ENCODE measurements at places on chromosomes 11 and 22.

DNA sequence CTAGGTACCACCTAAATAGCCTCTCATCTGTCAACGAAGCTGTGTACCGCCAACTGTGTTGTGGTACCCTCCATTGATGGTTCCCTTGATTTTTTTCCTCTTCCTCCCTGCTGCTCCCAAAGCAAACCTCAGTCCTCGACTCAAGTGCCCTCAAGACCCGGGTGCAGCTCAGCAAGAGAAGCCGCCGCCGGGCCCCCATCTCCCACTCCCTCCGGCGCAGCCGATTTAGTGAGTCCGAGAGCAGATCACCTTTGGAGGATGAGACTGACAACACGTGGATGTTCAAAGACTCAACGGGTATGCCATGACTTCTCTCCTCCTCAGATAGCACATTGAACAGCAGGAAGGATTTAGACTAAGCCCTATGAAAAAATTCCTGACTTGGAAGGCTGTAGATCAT is 22.4 kb upstream of the CRYBB3 start:
- no peak for DNase-seq

DNA sequence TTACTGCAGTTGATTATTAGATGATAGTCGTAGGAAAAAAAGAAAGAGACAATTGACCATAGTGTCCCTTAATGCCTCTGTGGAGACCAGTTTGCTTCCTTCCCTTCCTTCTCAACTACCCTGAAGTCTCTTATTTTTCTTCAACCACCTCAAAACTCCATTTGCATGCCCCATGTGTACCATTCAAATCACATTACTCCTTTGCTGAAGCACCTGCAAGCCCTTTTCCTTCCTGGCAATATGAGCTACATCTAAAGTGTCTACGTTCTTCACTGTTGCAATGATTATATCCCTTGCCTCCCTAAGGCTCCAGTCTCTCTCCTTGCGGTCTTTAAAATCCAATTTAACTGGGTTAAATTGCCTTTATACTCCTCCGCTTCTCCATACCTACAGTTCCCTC is 867.4 kb upstream of the API5 start:
- no peak for DNase-seq

DNA sequence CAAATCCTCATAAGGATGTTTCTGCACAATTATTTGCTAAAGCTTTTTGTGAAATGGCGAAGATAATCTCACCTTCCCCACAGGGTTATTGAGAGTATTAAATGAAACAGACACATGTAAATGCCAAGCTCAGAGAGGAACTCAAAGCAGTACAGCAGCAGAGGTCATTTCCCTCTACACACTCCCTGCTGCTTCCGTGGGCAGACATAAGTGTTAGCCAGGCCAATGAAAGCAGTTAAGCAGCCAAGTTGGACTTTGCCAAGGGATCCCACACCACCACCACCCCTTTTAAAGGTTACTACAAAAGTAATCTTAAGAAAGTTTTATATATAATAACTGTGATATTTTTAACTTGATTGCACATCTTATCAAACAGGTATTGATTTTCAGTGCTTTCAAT is 4.0 kb upstream of the FAM111A start:
- no peak for DNase-seq

GRCh38 chr11:122098261-122098980 is 17.6 kb downstream of the BLID start:
- no peak for DNase-seq

- DNase-seq: no peak
These were observed 635 bp upstream of the GRK3 start for GRCh38 chr22:25563761-25564319.

DNA sequence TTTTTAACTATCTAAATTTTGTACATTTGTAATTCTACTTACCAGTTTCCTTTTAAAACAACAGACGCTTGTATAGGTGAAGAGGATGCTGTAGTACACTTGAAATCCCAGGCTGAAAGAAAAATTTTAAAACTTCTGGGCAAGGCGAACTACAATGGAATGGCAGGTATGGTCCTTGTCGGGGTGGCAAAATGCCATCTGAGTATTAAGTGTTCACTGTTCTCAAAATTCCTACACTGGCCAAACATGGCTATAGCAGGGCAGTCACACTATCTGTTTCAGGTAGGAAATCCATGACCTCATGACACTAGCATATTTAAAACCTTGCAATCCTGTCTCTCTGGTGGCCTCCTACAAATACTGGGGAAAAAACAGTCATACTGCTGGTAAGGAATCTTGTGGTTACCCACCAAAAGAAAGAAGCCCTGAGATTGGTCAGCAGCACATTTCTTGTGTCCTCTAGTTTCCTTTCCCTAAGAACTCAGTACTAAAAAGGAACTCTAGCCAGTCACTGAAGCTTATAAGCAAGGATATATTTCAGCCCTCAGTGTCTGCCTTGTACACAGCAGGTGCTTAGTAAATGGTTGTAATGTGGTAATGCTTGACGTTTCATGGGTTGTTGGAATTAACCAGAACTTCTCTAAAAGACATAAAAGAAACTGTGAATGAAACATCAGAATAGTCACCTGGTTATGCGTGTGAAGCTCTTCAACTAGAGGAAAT is 5.2 kb upstream of the ZC3H12C start:
- no peak for DNase-seq

- no peak for DNase-seq
These were observed 157.6 kb upstream of the BLID start for GRCh38 chr11:122273476-122274191.

GRCh38 chr11:83723999-83724398 is 437.8 kb upstream of the CCDC90B start:
- no peak for DNase-seq

DNA sequence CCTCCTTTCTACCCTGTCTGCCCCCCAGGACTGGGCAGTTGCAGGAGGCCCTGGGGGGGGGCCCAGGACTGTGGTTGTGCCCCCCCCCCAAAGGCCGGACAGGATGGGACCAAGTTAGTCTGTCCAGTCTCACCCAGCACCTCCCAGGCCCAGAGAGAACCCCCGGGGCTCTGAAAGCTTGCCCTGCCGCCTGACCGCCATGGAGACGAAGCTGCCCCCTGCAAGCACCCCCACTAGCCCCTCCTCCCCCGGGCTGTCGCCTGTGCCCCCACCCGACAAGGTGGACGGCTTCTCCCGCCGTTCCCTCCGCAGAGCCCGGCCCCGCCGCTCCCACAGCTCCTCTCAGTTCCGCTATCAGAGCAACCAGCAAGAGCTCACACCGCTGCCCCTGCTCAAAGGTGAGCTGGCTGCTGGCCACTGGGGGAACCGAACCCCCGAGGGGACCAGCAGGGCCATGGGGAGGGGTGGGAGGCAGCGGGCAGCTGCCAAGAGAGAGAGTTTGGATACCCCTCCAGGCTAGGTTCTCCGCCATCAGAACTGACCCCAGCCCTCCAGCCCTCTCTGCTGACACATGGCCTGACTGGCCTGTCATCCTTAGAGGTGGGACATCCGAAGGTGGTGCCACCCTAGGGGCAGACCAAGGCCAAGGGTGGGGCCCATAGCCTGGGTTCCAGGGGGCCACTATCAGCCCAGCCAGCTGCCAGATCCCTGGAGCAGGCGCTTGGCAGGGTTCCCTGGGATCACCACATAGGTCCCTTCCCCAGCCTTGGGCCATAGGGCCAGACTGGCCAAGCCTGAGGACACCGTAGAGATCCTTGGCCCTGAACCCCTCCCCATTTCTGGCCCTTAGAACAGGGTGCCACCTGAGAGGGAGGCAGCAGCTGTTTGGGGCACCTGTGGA is 1.3 kb downstream of the PPP2R5B start:
- no peak for DNase-seq

DNA sequence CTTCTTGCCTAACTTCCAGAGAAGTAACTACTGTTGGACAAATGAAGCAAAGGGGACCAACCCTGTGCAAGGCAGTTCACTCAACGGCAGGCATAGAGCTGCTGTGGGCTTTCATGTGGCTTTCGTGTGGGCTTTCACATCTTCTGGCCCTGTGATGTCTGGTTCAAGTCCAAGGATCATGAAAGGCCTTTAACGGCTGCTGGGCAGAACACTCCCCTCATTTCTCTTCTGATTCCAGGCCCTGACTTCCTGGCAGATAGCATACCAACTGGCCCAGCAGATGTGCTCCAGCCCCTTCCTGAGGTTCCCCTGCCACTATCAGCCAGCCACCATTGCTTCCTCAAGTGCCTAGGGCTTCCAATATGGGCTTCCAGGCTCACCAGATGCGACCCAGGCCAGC is 28.7 kb upstream of the CTR9 start:
- no peak for DNase-seq

GRCh38 chr11:122697636-122698167 is 42.2 kb downstream of the UBASH3B start:
- DNase-seq: no peak

DNA sequence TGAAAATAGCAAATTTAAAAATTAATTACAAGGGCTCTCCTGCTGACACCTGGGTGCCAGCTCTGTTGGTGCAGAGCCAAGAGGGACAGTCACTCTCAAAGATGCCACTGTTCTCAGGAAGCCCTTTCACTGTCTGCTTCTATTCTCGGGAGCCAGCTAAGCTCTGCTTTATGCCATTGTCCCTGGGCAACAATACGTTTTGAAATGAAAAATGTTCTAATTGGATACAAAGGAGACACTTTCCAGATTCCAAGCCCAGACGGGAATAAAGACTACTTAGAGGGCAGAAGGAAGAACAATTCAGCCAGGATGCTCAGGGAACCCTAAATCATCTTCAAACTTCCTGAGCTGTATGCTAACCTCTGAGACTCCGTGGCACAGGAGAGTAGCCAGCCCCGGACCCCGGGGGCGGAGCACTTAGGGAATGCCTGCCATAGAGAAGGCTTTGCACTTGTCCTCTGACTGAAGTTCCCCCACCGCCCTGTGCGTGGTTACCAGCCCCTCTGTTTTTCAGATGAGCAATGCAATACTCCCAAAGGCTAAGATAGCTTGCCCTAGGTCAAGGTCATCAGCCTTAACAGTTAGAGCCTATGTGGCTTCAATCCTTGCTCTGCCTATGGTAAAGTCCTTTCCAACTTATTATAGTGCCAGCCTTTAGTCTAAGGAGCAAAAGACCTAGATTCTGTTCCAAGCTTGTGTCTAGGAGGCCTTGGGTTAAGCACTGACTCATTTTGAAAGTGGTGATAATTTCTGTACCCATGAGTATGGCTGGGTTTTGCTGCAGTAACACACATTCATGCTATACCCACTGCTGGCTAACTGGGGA is 150.9 kb downstream of the CACNA1I start:
- DNase-seq: no peak

DNA sequence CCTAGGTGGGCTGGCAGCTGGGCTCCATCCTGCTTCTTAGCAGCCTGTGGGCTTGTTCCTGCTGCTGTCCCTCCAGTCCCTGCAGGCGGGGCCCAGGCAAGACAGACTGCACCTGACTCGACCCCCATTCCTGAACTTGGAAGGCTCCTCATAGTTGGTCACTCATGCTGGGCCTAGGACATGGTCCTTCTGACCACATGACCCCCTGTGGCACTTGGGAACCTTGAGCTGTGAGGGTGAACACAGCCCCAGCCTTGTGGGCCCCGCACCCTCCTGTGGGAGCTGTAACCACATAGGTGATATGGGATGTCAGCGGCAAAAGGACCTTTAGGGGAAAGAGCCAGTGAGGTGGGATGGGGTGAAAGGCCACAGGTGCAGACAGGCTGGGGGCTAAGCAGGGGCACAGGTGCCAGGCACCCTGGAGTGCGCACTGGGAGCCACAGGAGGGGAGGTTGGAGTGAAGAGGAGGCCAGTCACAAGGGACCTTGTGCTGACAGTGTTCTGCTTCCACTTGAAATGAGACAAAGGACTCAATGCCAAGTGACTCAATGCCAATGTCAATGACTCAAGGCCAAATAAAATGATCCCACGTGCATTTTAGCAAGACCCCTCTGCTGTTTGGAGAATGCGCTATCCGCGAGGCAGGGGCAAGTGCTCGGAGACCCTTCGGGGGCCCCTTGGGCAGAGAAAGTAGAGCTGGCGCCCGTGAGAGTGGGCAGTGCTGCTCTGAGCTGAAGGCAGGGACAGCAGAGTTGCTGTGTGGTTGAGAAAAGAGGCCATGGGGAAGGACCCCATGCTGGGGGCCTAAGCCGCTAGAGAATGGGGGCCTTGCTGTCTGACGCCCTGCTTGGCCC is 90.7 kb downstream of the MORC2 start:
- DNase-seq: no peak

DNA sequence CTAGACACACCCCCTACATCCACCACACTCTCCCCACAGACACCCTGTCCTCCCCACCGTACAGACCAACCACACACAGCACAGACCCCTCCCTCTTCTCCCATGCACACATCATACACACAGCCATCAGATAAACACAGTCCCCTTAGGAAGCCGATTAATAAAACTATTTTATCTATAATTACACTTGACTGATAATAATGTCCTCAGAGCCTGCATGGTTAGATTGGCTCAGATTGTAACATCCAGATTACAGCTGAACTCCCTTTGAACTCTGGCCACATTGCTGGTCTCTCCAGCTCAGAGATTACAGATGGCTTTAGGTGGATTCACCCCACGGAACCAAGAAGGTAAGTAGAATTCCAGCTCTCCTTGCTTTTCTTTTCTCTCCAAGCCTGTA is 9.5 kb upstream of the ELF5 start:
- DNase-seq: no peak

GRCh38 chr22:23781511-23782183 is 5.1 kb upstream of the SMARCB1 start:
- DNase-seq: no peak

GRCh38 chr22:25100948-25101347 is 98.7 kb upstream of the CRYBB3 start:
- DNase-seq: no peak

- DNase-seq: no peak
These were observed 1.6 kb downstream of the PHF21B start for GRCh38 chr22:45008186-45008681.

DNA sequence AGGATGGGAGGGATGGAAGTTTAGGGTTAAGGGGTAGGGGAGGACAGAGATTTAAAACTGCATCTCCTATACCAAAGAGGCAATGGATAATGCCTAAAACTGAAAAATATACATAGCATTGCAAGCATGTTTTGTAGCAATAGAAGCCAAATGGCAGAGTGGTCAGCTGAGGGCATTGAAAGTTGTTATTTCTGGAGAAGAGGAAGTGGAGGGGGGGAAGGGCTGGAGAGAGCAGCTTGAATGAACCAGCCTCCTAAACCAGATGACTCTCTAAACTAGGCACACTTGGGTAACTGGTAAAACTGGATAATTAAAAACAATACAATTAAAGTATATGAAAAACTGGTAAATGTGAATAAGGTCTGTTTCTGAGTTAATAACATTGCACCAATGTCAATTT is 70.3 kb upstream of the TP53I11 start:
- DNase-seq: no peak

GRCh38 chr11:6269994-6270393 is 10.4 kb downstream of the CCKBR start:
- no peak for DNase-seq

GRCh38 chr11:124493016-124493655 is 47.6 kb upstream of the OR8B8 start:
- DNase-seq: no peak

DNA sequence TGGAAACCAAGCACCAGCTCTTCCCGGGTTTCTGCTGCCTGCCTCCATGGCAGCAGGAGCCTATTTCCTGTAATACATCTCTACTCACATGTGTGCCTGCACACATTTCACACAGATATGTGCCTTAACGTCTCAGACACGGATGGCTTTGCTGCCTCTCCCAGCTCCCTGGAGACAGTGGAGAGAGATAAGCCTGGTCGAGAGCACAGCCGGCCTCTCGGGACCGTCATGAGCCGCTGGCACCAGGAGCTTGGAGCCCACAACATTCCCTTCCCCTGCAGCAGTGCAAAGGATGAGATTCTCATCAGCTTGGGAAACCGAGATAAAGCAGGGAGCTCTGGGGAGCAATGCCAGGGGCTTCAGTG is 587.7 kb downstream of the BRD1 start:
- DNase-seq: no peak
